Activated naive CD4-positive, alpha-beta T cell treated with anti-CD3 and anti-CD28 coated beads for 36 hours (primary cell): ENCODE measurements at places on chromosomes 13 and 19. TPM values are rescaled to one million over a fixed set of nuclear protein-coding genes. Genes with fewer than 3 reads are reported as not detected.

The PROZ gene
- not detected for total RNA-seq

DNA sequence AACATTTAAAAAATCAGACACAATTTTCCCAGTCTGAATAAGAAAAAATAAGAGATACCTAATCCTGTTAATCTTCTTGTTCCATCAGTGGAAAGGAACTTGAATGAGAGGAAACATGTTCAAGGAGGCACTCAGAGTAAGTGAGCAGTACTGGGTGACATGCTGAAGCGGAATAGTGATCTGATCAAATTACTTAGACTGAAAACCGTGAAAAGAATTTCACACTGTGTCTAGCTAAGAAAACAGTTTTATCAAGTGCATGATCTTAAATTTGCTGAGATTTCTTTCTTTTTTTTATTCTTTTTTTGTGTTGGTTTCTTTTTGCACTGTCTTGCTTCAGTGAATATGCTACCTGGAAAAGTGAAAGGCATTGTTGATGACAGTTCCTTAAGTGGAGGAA lies 249.5 kb upstream of the SLC10A2 start:
- H3K36me3 ChIP-seq, result no peaks in the 10 kb centered on the region
- H3K4me1 ChIP-seq, result no peaks in the 10 kb centered on the region
- H3K27me3 ChIP-seq, result peaks cover 2% of the 10 kb centered on the region
- no peak overlapping the region for H3K27ac ChIP-seq
- H3K4me3 ChIP-seq, result no peak overlapping the region

DNA sequence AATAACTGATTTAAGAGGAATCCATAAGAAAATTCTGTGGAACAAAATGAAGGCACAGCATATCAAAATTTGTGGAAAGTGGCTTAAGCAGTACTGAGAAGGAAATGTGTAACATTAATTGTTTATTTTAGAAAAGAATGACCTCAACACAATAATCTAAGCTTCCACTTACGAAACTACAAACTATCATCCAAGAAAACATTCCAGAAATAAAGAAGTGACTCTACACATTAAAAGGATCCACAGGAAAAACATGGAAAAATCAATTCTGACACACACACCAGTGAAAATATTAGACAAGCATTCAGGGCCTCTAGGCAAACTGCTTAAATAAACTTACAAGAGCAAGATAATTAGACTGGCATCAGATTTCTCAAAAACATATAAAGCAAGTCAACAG lies 14.0 kb downstream of the EXOSC8 start:
- DNase-seq, result no peak
- H3K27me3 ChIP-seq, result no peaks in the 10 kb centered on the region
- H3K36me3 ChIP-seq, result peaks cover 48% of the 10 kb centered on the region
- peaks cover 2% of the 10 kb centered on the region for H3K4me1 ChIP-seq
- H3K4me3 ChIP-seq, result no peak overlapping the region

DNA sequence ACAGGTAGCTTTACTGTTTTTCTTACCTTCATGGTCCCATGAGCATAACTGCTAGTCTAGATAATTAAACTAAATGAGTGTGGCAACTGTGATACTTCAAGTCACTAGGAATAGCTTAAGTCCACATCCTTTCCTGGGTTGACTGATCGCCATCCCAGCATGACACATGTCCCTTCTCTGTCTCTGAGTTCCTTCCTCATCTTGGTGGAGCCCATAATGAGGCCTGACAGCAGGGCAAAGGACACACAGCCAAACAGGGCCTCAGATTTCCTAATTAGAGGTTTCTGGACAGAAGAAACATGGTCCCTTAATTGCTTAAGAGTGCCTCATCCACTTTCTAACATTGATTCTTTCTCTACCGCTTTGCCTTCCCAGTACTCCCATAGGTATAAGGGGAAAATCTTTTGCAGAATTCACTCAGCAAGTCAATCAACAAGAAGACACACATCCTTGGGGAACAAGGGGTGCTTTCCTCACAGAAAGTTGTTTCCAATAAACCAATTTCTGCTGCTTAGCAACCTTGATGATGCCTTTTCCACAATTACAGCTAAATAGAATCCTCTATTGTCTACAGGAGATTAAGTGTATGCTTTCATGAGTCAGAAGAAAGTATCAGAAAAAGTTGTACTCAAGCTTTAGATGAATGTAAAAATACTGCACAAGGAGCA lies 208.3 kb upstream of the SERP2 start:
- H3K4me3 ChIP-seq, result no peak overlapping the region
- H3K27ac ChIP-seq, result no peak overlapping the region
- no peaks in the 10 kb centered on the region for H3K36me3 ChIP-seq
- DNase-seq, result no peak

- no peak for DNase-seq
- H3K27ac ChIP-seq, result no peak overlapping the region
- H3K36me3 ChIP-seq, result no peaks in the 10 kb centered on the region
- no peak overlapping the region for H3K4me3 ChIP-seq
- peaks cover 7% of the 10 kb centered on the region for H3K27me3 ChIP-seq
Measured at GRCh38 chr13:21240586-21240985, 64.1 kb downstream of the MRPL57 start.

DNA sequence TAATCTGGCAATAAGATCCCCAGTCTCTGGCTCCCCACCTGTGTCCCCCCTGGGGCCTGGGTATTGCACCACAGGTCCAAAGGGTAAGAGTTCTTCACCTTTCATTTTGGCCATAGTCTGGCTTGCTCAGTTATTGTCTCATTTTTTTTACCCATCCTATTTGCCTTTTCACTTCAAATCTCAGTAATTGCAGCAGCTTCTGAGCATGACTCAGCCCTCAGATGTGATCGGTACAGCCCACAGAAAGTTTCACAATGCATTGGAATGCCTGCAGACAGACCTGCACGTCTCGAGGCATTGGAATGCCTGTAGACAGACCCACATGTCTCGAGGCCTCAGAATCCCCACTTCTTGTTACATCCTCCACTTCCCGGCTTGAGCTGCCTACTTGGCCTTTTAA lies 173.6 kb downstream of the NUFIP1 start:
- no peak overlapping the region for H3K4me3 ChIP-seq
- H3K4me1 ChIP-seq, result peaks cover 20% of the 10 kb centered on the region
- H3K27ac ChIP-seq, result no peak overlapping the region

- H3K27ac ChIP-seq, result no peak overlapping the region
- peaks cover 26% of the 10 kb centered on the region for H3K27me3 ChIP-seq
- DNase-seq, result no peak
Measured at GRCh38 chr13:20301403-20302071, 69.4 kb upstream of the GJB6 start.
